ENCODE measurements at places on chromosomes 5 and 9.

DNA sequence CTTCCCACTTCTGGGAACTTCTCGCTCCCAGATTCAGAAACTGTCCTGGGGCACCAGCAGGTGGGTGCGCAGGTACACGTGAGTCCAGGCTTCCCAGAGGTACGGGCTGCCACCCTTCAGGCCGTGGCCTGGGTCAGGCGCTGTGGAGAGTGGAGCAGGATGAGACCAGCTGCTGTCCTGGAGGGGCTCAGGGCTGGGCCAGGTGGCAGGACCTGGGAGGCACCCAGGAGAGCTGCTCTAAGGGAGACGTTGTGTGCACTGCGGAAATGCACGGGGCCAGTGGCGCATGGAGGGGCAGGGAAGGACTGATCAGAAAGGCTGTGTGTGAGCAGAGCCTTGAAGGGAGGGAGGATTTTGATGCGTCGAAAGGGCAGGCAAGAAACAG, 135.1 kb upstream of the PHYKPL start:
- DNase-seq: no peak

- no peak for DNase-seq
Observed at GRCh38 chr9:87187656-87188055, 240.3 kb upstream of the GAS1 start.

- no peak for DNase-seq
Observed at GRCh38 chr5:154923441-154924430, 14.3 kb downstream of the GEMIN5 start.

GRCh38 chr9:8362250-8362649, 562.7 kb upstream of the DMAC1 start:
- DNase-seq: no peak

- no peak for DNase-seq
Observed at GRCh38 chr9:114894206-114894605, 36.2 kb downstream of the TNFSF8 start.

- DNase-seq: no peak
Observed at GRCh38 chr9:75639971-75640610, 250.4 kb upstream of the PCSK5 start.

GRCh38 chr5:66739021-66739420, 142.8 kb downstream of the MAST4 start:
- no peak for DNase-seq

DNA sequence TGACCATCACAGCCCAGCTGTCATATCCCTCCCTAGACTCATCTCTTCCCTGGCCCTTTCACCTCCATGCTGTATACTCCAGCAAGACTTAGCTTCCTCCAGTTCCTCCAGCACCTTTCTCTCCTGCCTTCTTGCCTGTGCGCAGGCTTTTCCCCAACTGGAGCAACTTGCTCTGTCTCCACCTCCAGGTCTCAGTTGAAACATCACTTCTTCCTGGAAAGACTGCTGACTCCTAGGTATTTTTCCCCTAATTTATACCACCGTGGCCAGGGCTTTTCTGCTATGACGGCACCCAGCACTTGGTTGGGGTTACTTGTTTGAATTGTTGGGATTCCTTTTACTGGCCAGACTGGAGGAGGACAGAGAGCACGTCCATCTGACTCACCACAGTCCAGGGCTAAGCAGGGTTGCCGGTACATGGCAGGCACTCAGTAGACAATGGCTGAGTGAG, 67.5 kb downstream of the KCNIP1 start:
- no peak for DNase-seq

GRCh38 chr5:80255431-80255810, 427 bp downstream of the SERINC5 start:
- peak; percentile 49 for DNase-seq

DNA sequence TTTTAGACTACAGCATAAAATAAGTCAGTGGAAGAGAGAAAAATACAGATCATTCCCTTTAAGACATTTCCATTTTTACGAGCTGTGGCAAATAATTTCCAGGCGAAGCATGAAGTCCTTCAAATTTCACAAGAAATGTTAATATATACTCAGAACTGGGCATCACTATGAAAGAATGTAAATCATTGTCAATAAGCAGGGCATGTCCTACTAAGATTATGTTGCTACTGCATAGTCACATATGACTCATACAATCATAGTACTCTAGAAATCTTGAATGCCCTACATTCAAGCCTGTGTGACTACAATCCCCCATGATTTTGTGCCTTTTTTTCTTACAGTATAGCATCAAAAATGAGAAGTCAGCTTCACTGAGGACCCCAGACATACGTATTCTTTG, 485.2 kb upstream of the FTMT start:
- no peak for DNase-seq

DNA sequence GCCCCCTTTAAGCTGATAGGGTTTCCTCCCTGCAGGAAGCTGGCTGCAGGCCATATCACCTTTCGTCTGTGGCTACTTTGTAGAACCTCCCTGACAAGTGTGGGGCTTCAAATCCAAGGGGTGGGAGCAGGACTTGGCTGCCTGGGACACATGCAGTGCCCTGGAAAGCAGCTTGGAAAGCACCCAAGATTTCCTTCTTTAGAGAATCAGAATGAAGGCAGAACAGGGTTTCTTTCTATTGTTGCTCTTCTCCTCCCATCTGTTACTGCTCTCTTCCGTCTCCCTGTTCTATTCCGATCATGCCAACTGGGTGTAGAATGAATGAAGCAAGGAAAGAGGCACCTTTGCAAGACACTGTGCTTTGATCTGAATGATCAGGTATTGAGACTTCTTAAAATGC, 282.2 kb downstream of the MED10 start:
- DNase-seq: no peak

GRCh38 chr9:99169982-99170761, 51.6 kb downstream of the ALG2 start:
- DNase-seq: no peak

DNA sequence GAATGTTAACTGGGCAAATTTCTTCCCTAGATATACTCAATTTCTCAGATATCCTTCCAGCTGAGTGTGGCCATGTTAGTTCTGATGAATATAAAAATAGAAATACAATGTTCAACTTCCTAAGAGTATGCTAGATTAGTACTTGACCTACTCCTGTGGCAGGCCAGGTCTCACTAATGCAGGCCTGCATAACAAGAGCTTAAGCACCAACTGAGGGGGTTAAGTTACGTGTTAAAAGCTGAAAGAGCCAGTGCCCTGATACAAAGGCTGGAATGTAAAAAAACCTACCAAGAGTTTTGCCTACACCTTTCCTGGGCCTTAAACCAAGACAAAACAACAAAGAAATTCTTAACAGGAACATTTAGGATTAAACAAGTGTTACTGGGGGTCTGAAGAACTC, 102.8 kb downstream of the MRPS30 start:
- DNase-seq: no peak

DNA sequence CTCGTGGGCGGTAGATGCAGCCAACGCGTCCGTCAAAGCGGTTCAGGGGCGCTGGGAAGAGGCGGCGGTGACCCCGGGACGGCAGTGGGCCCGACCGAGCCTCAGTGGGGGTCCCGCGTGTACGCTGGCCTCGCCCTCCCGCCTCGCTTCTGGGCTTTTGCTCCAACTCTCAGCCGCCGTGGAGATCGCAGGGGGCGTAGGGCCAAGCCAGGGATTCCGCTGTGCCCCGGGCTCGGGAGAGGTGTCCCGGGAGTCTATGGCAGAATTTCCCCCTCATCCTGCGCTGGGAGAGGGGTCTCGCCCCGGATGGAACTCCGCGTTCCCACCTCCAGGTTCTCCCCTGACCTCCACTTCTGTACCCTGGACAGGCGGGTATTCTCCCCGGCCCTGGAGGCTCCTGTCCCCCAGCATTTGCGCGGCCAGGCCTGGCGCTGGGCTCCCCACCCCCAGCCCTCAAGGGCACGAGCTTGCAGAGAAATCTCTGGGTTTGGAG, 131.9 kb downstream of the MRPL36 start:
- no peak for DNase-seq

- no peak for DNase-seq
Observed at GRCh38 chr5:137393196-137393993, 105.7 kb downstream of the SPOCK1 start.

- no peak for DNase-seq
Observed at GRCh38 chr5:170525470-170526211, 21.8 kb downstream of the KCNIP1 start.

DNA sequence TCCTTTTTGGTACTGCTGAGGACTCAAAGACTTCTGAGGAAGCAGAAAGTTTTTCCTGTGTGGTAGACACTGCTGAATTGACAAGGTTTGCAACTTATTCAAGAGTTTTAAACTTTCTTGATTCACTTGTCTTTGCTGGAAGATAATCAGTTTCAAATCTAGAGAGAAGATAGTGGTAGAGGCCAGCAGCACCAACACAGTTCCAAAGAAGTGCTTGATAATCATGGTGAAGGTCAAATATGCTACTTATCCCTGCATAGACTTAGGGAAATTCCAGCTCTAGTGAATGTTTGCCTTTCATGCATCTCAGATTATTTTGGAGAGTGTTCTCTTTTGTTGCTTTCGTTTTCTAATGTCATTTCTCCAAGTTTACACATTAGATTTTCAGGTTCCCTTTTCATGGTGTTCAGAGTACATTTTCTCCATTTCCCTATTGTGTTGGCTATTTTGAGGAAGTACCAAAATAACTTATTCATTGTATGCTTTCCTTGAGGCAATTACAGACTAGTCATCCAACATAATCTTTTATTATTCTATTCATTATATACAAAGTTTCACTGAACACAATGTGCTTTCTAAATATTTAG, 550 bp downstream of the IFNE start:
- no peak for DNase-seq

GRCh38 chr9:4967523-4967922, 17.5 kb upstream of the JAK2 start:
- DNase-seq: no peak

DNA sequence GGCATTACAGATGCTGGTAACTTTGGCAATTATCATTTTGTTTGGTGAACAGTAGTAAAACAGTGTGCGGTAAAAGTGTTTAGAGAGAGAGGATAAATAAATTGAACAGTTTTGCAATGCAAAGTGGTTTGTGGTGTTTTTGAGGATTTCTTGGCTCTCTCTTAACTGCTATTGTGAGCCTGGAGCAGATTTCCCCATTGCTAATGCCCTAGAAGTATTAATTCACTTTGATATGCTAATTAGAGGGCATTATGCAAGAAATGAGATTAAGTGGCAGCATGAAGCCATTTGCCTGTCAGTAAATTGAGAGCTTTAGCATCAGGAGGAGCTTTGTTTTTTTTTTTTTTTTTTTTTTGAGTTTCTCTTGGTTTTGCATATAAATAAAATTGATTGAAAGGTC, 8.2 kb downstream of the PBX3 start:
- no peak for DNase-seq

- no peak for DNase-seq
Observed at GRCh38 chr5:123036391-123037103, at the start of gene PPIC. PPIC (minus strand) TSS chr5:123036725; CDS start chr5:123036625, 100 bp downstream.

GRCh38 chr9:94160594-94161501, 76.6 kb downstream of the PTPDC1 start:
- DNase-seq: no peak

DNA sequence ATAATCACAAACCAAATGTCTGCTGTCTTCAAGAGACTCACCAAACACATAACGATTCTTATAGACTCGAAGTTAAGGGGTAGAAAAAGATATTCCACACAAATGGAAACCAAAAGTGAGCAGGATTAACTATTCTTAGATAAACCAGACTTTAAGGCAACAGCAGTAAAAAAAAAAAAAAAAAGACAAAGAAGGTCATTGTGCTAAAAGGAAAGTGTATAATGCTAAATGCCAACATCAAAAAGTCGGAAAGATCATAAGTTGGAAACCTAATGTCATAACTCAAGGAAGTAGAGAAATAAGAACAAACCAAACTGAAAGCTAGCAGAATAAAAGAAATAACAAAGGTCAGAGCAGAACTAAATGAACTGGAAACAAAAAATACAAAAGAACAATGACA, 714.6 kb downstream of the SEMA5A start:
- no peak for DNase-seq

- DNase-seq: no peak
Observed at GRCh38 chr5:11897781-11898180, 6.5 kb downstream of the CTNND2 start.
